ENCODE measurements at places on chromosomes 3 and 15. TPM values are rescaled to one million over a fixed set of nuclear protein-coding genes. Genes with fewer than 3 reads are reported as not detected.

GRCh38 chr15:64125978-64126377 lies 25.6 kb upstream of the SNX22 start:
- DNase-seq = no peak

GRCh38 chr3:14397046-14397445 lies 5.4 kb upstream of the SLC6A6 start:
- DNase-seq = no peak

GRCh38 chr3:100297784-100298183 lies 36.8 kb upstream of the NIT2 start:
- DNase-seq = no peak

DNA sequence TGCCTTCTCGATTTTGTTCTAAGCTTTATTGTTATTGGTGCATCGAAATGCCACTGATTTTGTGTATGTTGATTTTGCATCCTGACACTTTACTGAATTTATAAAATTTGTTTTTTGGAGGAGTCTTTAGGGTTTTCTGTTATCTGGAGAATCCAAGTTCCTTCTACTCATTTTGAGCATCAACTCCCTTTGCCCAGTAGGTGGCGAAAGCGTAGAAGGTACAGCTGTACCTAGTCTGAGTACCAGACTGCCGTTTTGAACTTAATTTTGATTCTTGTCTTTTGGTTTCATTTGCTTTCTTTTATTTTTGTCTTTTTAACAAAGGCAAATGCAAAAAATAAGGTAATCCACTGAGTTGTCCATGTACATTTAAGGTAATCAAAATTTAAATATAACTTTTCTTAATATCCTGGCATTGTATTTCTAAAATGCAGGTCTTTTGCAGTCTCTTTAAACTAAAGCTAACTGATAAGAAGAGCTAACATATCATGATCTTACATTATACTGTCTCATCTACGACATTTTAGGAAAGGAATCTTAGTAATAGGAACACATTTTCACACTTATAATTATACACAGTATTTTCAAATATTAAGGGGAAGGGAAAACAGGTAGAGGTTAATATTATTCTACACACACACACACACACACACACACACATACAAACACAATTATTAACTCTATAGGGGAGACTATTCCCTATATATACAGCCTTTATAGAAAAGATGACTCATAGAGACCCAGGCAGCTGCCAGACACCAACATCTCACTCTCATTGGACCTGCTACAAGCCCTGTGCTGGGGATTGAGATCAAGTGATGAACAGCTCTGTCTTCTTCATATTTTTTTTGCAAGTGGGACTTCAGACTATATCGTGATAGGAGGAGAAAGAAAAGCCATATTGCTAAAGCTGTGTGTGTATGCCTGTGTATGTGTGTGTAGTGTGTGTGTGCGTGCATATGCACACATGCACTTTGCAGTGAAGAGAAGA lies 71.8 kb downstream of the SYNPR start:
- DNase-seq = peak; percentile 36

DNA sequence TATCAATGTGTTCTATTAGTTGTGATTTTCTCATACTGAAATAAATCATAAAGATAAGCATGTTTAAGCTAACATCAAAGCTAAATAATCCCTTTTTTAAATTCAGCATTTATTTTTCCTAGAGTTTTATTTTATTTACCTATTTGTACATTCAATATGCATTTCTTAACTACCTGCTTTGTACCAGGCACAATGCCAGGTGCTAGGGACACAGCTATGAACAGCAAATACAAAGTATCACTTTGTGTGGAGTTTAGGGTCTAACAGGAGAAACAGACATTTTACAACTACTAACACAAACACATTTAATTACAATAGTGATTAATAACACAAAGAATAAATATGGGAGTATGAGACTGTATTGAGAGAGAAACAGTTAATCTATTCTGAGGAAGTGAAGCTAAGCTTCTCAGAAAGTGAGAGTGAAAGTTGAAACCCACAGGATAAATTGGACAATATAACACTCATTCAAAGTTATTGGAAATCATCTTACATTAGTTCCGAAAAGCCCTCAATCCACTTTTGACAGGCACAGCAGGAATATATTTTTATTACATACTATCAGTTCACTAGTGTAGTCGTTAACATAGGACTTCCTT lies 159.6 kb downstream of the GBE1 start:
- DNase-seq = no peak

DNA sequence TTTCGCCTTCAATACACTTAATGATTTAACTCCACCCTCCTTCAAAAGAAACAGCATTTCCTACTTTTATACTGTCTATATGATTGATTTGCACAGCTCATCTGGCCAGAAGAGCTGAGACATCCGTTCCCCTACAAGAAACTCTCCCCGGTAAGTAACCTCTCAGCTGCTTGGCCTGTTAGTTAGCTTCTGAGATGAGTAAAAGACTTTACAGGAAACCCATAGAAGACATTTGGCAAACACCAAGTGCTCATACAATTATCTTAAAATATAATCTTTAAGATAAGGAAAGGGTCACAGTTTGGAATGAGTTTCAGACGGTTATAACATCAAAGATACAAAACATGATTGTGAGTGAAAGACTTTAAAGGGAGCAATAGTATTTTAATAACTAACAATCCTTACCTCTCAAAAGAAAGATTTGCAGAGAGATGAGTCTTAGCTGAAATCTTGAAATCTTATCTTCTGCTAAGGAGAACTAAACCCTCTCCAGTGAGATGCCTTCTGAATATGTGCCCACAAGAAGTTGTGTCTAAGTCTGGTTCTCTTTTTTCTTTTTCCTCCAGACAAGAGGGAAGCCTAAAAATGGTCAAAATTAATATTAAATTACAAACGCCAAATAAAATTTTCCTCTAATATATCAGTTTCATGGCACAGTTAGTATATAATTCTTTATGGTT lies at the start of gene CCR5:
CCR5 (plus strand) TSS at position 108 of the 680 bp plus-strand sequence. CDS start 1,957 bp downstream, outside the sequence.
- DNase-seq = no peak

DNA sequence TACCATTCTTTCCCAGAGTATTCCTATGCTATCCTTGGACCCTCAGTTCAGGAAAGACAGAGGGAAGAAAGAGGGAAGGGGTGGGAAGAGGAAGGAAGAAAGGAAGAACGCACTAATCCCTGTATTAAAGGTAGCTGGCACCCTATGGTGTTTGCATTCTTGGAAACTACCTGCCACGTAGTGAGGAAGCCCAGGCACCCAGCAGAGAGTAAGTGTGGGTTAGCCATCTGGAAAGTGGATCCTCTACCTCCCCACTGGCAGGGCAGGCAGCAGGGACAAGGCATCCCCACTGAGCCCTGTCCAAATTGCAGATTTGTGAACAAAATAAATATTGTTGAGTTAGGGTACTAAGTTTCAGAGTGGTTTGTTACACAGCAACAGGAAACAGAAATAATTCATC lies 8.8 kb downstream of the RBP1 start:
- DNase-seq = no peak

DNA sequence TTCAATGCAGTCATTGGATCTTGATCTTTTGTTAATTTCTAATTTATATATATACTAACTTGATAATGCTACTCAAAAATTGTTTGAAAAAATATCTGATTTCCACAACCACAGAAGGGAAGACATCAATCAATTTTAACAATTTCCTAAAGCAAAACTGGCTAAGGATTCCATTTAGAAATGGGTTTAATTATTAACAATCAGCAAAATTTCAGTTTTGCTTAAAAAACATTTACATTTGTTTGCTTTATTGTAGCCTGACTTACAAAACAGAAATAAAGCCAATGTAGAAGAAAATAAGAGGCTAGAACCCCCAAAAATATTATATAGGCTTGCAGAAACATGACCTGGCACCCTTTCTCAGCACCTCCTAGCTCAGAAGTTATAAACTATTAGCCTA lies 74.9 kb downstream of the LRRFIP2 start:
- no peak for DNase-seq

DNA sequence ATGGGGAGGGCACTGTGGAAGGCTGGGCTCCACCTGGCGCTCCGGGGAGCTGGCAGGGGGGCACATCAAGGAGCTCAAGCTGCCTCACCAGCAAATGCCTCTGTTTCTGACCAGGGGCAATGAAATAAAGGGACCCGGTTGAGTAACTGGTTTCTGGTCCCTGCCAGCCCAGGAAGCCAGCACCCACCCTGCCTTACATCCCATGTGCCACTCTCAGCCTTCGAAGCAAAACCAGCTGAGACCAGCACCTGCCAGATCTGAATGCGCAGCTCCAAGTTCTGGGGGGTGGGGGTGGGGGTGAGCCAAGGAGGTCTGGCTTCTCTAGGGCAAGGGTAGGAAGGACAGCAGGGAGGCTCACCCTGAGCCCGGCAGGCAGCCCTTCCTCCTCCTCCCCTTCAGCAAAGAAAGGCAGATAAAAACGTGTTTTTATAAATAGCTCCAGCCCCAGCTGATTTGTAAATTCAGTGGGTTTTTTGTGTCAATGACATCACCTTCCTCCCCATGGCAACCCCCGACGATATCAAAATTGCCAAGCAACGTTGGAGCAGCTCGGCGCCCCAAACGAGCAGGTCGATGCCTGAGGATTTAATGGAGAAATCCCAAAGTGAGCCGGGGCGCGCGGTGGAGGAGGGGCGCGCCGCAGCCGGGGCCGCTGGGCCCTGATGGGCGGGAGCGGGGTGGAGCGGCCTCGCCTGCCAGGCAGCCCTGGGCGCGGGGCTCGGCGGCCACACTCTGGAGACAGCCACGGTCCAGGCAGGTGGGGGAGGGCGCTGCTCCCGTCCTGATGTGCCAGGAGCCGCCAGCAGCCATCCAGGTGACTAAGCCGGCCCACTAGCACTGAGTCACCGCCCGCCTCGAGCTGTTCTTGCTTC lies at the start of gene PAK6:
PAK6 (plus strand) TSS at position 532 of the 872 bp plus-strand sequence. CDS start 25,723 bp downstream, outside the sequence.
- DNase-seq = peak; percentile 73

DNA sequence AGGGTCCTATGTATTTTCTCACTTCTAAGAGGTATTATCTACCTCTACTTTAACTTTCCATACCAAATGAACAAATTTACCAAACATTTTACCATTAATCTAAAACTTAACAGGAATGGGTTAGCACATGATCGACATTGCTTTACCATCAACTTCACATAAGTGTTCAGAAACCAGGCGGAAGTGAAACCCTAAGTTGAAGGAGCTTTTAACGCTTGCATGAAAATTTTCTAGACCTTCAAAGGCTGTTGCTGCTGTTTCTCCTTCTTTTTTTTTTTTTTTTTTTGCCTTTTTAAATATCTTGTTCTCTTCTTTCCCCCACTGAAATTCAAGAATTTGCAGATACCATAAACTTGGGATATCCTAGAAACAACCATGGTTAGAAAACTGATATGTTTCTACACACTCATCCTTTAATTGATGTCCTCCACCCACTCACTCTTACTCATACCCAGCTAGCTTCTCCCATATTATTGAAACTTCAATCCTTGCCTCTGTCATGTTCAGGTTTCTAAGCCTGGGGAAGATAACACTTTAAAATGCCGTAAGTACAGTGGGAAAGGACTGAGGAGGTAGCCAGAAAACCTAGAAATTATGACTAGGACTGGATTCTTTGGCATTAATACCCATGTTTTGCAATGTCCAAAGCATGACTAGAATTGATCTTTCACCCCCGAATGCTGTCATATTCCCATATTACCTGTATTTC lies 24.7 kb downstream of the MYO5A start:
- DNase-seq = no peak

DNA sequence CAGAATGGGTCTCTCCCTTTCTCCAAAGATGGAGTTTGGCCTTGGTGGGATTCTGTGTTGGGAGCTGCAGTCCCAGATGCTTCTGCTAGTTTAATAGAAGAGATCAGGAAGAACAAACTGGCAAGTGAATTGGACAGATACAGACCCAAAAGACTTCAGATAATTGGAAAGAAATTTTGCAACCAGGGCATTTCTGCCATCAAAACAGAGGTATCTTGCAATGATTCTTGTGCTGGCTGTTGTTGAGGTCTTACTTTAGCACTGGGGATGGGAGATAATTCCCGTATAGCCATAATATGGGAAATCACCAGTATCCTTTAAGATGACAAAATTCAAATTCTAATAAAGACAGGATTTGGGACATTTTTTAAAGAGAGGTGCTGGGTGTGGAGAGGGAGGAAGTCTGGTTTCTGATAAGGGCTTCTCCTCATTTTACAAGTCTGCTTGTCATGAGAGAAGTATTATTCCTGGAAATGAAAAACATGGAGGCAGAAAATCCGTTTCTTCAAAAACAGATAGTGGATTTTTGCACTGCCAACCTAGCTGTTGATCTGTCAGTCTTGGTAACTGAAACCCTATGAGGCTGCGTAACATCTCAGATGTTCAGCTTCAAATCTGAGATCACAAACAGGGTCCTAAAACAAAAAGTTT lies 40.1 kb downstream of the FNDC3B start:
- DNase-seq = no peak

GRCh38 chr3:55198554-55198953 lies 270.7 kb upstream of the LRTM1 start:
- DNase-seq = no peak

GRCh38 chr3:160447544-160447943 lies 2.0 kb downstream of the TRIM59 start:
- no peak for DNase-seq

- DNase-seq = no peak
Measured at GRCh38 chr3:38587548-38588131, 61.8 kb downstream of the SCN5A start.

GRCh38 chr3:22292681-22293080 lies 541.7 kb upstream of the ZNF385D start:
- DNase-seq = no peak

GRCh38 chr15:69748576-69749185 lies 296.1 kb downstream of the RPLP1 start:
- DNase-seq = no peak

- DNase-seq = no peak
Measured at GRCh38 chr3:118772547-118773011, 262.1 kb downstream of the IGSF11 start.

DNA sequence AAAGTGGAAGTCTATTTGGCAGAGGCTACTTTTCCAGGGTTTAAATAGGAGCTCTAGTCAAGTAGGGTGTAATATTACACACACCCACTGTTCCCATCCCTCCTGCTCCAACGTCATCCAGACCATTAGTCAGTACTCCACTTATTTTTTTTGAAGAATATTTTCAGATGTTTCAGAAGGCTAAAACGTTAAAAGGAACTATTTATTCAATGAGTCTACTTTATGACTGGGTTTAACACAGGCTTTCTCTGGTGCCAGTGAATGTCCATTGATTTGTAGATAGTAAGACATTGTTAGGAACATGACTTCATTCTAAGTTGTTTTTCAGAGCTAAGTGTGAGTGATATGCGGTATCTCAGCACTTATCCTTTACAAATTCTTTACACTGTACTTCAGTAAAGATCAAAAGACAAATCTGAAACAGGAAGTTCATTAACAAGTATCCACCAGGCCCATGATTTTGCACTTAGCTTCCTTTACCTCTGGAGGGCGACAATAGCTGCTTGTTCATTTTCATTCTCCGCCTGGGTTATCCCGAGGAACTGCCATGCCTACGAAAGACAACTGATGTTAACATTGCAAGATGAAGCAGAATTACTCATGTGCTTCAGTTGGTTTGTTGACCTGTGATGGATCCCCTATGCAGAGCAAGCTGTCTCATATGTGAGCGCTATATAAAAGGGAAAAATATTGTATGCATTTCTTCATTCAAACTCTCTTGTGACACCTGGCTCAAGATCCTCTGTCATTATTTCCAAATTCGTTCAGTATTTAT lies 158.7 kb downstream of the USP13 start:
- no peak for DNase-seq

The TAGLN3 gene
- polyA plus RNA-seq = 0.52 TPM

The CHSY1 gene
- polyA plus RNA-seq = 11.9 TPM

The ZNF502 gene
- 2.0 TPM for polyA plus RNA-seq

The SLC12A8 gene
- 0.52 TPM for polyA plus RNA-seq

The LRTM1 gene
- not detected for polyA plus RNA-seq

The KNL1 gene
- polyA plus RNA-seq = 0.14 TPM

Data from right cardiac atrium (tissue), 5 donors.